ENCODE measurements at places on chromosomes 16 and 17.

GRCh38 chr16:76059186-76059585 lies 218.0 kb upstream of the CNTNAP4 start:
- no peak for DNase-seq

- no peak for DNase-seq
Measured at GRCh38 chr17:82400830-82401229, 17.3 kb upstream of the HEXD start.

- no peak for DNase-seq
Measured at GRCh38 chr17:64778240-64779097, 116.4 kb upstream of the SMURF2 start.

DNA sequence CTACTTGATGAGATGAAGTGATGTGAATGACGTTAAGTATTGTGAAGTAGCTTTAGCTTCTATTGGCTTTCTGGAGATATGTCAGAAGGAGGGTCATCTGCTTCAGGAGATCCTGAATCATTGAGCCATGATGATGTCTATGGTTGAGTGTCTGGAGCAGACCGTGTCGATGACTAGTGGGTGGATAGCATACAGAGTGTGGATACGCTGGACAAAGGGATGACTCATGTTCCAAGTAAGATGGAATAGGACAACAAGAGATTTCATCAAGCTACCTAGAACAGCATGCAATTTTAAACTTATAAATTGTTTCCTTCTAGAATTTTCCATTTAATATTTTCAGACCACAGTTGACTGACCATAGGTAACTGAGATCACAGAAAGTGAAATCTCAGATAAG lies 116.1 kb upstream of the RBBP6 start:
- DNase-seq = no peak

DNA sequence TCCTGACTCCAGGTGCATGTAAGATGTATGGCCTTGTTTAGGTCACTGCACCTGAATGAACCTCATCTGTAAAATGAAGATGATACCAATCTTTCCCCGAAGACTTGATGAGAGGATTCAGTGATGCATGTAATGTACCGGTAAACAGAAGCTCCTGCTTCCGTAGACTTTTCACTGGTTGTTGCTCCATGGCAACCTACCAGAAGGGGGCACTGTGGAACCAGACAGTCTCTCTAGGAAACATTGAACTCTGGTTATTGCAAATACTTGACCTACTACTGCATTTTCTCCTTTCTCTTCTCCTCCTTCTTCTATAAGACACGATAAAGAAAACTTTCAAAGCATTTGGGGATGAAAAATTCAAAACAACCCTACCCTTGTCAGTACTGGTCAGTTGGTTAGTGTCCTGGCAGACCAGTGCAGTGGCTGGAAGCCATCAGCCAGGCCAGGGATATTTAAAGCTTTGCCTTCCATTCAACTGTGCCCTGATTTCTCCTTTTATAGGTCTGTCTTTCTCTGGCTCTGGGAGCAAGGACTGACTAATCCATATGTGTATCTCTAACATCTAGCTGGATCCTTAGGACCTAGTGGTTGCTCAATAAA lies 667.4 kb upstream of the SALL1 start:
- peak; percentile 19 for DNase-seq

GRCh38 chr17:63998050-63998720 lies at the start of gene PRR29:
TSS of gene PRR29 (plus strand) at chr17:63998351. CDS start at chr17:63998365, 14 bp downstream.
- DNase-seq = no peak

DNA sequence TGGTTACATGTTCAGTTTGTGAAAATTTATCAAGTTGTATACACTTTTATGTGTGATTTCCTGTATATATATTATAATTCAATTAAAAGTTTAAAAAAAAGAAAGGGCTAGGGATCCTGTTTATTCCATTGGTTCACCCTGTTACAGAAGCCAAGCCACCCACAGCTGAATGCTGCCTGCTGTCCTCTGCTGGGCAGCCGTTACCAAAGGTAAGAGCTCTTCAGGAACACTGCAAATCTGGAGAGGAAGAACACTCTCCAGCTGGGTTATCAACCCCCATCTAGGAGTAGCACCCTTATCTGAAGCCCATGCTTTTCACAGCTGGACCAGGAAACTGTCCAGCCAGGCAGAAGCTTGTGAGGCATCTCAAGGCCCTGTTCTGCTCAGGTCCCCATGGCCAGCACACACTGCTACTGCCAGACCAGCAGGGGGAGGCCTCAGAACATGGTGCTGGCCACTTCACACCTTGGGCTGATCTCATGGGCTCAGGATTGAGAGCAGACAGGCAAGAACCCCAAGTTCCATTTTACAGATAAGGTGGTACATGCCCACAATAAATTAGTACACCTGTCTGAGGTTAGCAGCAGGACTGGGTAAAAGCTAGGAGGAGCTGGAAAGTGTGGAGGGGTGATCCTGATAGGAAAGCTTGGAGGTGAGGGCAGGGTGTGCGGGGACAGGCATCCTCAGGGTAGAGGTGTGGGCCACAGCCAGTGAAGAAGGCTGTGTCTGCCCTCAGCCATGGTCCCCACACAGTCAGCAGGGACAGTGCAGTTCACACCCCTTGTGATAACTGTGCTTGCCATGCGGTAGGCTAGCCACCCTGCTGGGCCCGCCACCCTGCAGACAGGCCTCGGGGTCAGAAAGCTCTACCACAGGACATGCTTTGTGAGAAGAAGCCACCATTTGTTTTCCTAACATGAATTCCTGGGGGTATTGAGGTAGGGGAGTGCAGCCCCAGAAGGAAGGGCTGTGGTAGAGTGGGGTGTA lies 54.3 kb upstream of the SREBF1 start:
- no peak for DNase-seq

DNA sequence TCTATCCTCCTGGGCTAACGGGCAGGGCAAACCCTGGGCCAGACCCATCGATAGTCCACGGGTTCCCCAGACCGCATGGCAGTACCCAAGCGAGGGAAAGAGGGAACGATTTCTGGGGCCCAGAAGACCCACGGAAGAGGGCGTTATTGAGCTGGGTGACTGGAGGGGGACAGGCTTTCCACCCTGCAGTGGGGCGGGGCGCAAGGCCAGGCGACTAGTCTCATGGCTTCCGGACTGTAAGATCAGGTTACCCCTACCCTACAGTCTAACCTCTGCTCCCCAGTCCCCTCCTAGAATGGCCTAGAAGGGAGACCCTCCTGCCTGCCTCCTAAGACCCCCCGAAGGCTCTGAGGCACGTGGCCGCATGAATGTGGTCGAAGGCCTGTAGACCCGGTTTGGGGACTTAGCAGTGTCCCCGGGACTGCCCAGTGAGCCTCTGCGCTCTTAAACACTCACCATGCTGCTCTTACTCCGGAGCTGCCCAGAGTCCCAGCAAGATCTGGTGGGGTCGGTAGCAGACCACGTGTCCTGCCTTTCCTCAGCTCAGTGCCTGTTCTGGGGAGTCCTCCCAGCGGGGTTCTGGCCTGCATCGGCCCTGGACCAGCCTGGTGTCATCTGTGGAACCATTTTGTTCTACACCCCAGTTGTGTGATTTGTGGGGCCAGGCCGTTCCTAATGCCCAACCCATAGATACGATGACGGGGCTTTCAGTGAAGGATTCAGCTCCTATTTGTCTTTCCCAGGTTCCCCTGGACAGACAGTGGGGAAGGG lies 13.2 kb upstream of the AURKB start:
- DNase-seq = no peak

- DNase-seq = no peak
Measured at GRCh38 chr16:8814095-8814806, 16.6 kb downstream of the PMM2 start.

- DNase-seq = no peak
Measured at GRCh38 chr16:4115949-4116318, 308 bp downstream of the ADCY9 start.

All from AG09319 (cell line).